Ureter (tissue), 1 donor: ENCODE measurements at places on chromosomes 13 and 19. TPM values are rescaled to one million over a fixed set of nuclear protein-coding genes. Genes with fewer than 3 reads are reported as not detected.

DNA sequence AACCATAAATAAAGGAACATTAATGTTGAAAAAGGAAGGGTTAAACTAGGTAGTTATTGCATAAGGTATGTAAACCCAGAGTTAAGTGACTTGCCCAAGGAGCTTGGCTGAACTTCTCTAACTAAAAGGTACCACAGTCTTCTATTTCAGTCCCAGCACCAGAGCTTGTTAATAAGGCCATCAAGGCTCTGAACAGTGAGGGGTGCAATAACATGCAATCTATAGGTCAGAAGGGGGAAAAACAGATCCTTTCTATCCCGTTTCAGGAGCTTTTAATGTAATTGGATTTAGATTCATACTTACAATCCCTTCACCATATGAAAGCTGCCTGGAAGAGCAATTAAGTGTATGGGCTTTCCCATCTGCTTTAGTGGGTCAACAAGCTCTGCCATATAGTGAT is 441.5 kb upstream of the SPRY2 start:
- DNase-seq, result no peak

DNA sequence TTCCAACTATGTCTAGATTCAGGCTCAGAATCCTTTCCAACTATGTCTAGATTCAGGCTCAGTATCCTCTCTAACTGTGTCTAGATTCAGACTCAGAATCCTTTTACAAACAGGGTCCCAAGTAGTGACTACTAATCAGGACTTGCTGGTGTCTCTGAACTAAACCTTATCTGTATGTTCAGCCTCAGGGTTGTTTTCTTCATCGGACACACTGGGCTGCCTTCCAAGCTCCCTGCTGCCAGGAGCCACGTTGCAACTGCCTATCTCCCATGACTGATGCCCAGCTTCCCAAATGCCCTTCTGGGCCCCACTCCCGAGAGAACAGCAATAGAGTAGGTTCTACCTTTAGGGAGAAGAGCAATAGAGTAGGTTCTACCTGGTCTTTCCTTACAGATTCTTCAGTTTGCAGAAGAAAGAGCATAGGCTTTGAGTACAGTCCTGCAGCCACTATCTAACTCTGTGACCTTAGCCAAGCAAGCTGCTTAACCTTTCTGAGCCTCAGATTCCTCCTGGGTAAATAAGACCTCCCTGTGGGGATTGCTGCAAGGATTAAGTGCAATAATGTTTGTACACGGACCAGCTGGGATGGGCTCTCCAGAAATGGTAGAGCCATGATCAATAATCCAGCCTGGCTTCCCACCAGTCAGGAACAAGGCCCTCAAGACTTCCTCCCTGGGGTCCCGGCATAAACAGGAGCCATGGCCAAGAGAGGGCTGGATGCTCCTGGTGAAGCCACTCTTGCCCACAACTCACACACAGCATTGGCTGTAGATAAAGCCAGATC is 61.5 kb downstream of the ZIC5 start:
- DNase-seq, result no peak

DNA sequence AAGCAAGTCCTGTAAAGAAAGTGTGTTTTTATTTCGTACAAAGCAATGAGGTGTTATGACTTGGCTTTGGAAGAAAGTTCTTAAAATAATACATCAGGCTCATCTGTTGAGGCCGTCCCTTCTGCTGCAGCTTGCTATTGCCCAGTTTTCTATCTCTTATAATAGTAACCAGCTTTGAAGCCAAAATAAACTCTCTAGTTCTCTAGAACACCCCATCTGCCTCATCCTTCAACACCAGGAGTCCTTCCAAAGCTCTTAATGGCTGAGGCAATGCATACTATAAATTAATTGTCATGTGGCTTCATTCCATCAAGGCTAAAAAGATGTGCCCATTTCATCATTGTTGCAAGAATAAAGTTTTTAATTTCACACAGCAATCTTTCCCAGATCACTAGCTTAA is 49.4 kb upstream of the IPO5 start:
- no peak for DNase-seq

- DNase-seq, result no peak
Observed at GRCh38 chr13:71382285-71382684, 484.7 kb downstream of the DACH1 start.

GRCh38 chr13:21328836-21329477 is 130.1 kb downstream of the ZDHHC20 start:
- DNase-seq, result no peak

DNA sequence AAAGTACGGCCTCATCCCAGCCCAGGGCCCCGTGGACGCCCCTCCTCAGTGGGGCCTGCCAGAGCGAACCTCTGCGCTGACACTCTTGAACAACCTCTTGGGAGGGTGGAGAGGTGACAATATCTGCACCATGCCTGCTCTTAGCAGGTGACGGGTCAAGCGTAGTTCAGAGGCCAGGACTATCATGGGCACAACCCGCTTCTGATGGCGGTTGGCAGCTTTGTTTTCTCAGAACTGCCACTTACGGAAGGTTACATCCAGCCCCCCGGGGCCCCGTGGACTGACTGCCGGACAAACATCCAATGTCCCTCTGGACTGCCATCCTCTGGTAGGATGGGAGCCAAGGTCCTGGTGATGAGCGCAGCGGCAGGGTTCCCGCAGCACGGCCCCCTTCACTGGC is 91.1 kb downstream of the TUBA3C start:
- DNase-seq, result peak; percentile 35

DNA sequence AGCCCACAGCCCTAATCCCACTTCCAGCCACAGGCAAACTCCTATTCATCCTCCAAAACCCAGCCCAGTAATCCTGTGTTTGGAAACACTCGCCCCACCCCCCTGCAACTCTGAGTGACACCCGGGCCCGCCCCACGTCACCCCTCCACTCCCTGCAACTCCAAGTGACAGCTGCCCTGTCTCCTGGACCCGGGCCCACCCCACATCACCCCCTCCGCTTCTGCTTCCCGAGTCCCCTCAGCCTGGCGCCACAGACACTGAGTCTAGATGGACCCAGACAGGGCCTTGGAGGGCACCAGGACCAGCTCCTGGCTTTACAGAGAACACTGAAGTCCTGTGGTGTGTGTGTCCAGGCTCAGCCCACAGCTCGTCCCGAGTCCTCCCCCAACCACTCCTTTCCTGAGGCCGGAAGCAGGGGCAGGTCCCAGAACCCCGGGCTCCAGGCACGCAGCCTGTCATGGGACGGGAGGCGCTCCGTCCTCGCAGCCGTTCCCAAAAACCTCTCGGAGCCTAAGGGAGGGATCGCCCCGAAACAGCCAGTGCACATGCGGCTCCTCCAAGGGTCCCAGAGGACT is 7.7 kb downstream of the REXO1 start:
- DNase-seq, result no peak

DNA sequence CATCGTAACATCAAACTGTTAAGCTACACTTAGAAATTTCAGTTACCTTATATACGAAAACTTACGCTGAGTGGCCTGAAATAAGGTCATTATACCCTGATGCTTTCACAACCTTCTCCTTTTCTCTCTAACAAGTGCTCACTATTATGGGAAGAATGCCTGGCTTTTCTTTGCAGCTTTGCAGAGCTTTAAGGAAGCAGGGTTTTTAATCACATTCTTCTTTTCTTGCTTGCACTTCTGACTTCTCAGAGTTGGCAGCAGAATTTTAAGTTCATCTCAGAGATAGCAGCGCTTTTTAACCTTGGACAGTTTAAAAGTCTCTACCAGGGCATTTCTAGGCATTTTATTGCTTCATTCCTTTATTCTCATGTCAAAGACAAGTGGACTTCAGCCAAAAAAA is 285.1 kb downstream of the SPRY2 start:
- DNase-seq, result no peak

GRCh38 chr13:26987486-26988013 is 184.1 kb downstream of the USP12 start:
- no peak for DNase-seq

DNA sequence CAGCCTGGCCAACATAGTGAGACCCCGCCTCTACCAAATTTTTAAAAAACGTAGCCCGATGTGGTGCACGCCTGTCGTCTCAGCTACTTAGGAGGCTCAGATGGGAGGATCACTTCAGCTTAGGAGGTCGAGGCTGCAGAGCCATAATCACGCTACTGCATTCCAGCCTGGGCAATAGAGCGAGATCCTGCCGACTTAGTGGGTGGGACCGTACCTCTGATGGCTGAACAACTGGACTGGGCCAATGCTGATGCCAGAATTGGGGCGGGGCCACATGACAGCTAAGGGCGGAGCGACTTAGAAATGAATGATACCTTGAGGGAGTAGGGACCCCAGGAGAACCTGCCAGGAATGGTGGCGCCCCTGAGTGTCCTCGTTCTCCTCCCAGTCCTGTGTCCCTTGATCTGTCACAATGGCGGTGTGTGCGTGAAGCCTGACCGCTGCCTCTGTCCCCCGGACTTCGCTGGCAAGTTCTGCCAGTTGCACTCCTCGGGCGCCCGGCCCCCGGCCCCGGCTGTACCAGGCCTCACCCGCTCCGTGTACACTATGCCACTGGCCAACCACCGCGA is 3.6 kb downstream of the LTBP4 start:
- DNase-seq, result peak; percentile 65

DNA sequence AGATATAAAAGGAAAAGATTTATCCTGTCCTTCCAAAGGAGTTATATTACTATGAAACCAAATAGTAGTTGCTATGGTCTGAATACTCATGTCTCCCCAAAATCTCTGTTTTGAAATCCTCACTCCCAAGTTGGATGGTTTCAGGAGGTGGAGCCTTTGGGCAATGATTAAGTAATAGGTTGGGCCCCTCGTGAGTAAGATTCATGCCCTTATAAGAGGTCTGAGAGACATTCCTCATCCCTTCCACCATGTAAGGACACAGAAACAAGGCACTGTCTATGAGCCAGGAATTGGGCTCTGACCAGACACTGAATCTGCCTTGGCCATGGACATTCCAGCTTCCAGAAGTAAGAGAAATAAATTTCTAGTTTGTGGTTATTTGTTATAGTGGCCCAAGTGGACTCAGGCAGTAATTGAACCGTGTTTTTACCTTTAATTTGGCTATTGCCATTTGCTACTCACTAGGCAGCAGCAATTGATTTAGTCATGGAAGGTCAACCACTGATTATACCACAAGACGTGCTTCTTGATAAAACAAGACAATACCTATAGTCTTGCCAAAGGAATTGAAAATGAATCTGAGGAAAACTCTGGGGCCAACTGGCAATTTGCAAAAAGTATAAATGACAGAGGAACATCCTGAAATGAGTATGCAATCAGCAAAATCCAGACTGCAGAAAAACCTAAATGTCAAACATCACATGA is 717.4 kb upstream of the SPRY2 start:
- no peak for DNase-seq

GRCh38 chr13:111925146-111925875 is 141.6 kb upstream of the SOX1 start:
- DNase-seq, result no peak

DNA sequence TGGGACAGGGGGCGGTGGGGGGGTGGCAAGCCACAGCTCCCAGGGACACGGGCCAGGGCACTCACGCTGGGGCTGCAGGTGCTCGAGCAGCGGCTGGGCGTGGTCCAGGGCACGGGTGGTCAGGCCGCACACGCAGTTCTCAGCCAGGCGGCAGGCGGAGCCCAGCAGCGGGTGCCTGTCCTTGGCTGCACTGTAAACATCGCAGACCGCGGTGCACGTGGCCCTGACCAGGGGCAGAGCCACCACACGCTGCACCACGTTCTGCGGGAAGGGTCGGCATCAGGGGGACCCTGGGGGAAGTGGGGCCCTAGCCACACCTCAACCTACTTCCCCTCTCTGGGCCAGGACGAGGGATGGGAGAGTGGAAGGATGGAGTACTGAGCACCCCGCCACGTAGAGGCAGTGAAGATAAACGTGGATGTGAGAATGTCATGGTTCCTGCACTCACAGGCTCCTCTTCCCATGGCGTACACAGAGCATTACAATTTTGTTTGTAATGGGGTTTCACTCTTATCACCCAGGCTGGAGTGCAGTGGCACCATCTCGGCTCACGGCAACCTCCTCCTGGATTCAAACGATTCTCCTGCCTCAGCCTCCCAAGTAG is 3.4 kb downstream of the PLIN5 start:
- DNase-seq, result no peak

DNA sequence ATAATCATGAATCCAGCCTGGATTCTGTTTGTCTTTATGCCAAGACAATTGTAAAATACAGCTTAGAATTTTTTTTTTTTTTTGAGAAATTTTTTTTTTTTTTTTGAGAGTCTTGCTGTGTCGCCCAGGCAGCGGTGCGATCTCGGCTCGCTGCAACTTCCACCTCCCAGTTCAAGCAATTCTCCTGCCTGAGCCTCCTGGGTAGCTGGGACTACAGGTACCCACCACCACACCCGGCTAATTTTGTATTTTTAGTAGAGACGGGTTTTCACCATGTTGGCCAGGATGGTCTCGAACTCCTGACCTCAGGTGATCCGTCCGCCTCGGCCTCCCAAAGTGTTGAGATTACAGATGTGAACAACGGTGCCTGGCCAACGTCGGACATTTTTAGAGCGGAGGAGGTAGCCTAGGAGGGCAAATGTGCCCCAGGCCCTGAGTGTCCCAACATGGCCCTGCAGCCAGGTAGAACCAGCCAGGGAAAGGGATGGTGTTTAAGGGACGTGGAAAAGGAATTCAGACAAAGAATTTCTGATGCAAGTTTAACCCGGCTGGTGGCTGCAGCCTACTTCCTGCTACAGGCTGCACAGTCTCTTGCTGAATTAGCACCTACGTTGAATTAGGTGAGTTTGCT is 89.8 kb downstream of the GNG7 start:
- no peak for DNase-seq

DNA sequence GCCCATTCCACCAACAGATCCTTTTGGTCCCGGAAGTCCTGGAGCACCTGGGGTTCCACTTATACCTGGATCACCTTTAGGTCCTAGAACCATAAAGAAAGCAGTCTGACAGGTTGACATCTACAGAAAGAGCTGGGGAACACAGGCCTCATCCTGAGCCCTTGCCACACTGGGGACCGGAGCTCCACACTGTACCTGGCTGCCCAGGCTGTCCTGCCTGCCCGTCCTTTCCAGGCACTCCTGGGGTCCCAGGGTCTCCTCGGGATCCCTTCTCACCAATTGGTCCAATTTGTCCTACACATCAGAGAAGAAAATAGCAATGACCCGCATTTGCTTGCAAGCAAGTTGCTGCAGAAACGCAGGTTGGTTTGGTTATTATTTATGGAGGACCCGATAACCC is 130.5 kb downstream of the COL4A1 start:
- DNase-seq, result no peak

DNA sequence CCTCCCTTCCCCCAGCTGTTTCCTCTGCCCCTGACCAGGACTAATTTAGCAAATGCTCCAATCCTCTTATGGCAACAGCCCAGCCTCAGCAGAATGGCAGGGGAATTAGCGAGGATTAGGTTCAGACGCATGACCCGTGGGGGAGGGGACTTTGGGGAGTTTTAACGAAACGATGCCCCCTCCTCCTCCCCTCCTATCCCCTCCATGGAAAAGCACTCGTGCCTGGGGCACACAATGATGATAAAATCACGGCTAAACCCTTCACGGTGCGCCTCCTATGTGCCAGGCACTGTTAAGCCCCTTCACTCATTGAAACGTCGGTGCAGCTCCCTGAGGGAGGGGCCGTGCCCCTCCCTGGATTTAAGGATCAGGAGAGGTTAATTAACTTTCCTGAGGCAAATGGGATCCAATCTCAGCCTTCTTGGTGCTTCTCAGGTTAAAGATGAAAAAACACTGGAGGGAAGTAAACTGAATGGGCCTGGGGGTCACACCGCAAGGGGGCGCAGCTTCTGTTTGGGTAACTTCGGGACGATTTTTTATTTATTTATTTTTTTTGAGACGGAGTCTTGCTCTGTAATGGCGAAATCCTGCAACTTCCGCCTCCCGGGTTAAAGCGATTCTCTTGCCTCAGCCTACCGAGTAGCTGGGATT is 10.1 kb upstream of the TPRX2 start:
- no peak for DNase-seq

NAPSA gene
- 1.1 TPM for total RNA-seq

ELSPBP1 gene
- not detected for total RNA-seq

TRPM4 gene
- 110 TPM for total RNA-seq

NR1H2 gene
- total RNA-seq, result 64.5 TPM

FPR1 gene
- total RNA-seq, result 4.3 TPM

ZNF791 gene
- total RNA-seq, result 40.9 TPM
